ENCODE measurements at places on chromosomes 4 and X.

- DNase-seq = no peak
These were observed 24.9 kb upstream of the SULT1B1 start for GRCh38 chr4:69785211-69785831.

DNA sequence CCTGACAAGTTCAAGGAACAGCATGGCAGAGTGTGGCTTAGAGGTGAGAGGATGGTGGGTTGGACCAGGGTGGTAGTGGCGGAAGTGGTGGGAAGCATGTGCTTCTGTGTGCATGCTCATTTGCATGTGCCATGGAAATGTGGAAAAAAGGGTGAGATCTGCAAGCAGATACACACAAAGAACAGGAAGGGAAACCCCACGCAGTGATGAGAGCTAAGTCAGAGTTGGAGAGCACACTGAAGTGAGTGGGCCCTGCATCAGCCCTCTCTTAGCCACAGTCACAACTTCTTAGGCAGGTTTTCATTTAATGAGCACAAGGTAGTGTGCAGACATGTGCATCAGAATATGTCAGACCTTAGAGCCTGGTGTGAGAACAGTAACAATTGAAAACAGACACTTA, 483.8 kb downstream of the AFF2 start:
- no peak for DNase-seq

DNA sequence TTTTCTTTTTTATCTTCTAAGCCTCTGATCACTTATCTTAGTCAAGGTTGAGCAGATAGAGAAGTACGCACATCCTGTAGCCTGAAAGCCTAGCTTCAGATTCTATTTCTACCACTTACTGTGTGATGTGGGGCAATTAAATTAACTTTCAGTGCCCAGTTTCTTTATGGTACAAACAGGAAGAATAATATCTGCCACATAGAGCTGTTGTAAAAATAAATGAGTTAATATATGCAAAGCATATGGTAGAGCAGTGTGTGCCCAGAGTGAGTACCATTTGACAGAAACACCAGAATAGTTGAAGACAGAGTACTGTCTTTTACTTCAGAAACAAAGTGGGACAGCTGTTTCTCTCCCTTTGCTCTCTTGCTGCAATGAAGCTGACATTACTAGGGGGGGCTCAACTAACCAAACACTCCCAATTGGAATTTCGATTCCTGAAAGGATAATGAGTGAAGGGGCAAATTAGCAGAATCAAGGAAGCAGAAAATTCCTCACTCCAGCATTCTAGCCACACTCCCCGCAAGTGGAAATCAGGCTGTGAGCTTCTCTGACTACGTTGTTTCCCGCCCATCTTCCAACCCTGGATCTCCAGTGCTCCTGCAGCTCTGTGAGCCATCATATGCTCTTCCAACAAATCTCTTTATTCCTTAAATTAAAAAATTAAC, 80.4 kb downstream of the MAPK10 start:
- no peak for DNase-seq

- DNase-seq = no peak
These were observed 104.1 kb downstream of the ZAR1 start for GRCh38 chr4:48594180-48594579.

- no peak for DNase-seq
These were observed 305.9 kb upstream of the HAND2 start for GRCh38 chr4:173835903-173836302.
